ENCODE measurements at places on chromosomes 6 and 20. TPM values are rescaled to one million over a fixed set of nuclear protein-coding genes. Genes with fewer than 3 reads are reported as not detected.

Gene PXT1
- not detected for total RNA-seq

Gene OR2B6
- not detected for total RNA-seq

Gene DPPA5
- not detected for total RNA-seq

Gene FBXO9
- total RNA-seq: 51.5 TPM

Gene PTCRA
- total RNA-seq: not detected

Gene RWDD2A
- 5.0 TPM for total RNA-seq

Gene UCKL1
- total RNA-seq: 15.7 TPM

Gene ULBP1
- under 0.01 TPM for total RNA-seq

Gene CFAP61
- 0.13 TPM for total RNA-seq

Gene BEND6
- total RNA-seq: 14.5 TPM

Gene DXO
- total RNA-seq: 9.8 TPM

Gene MEI4
- total RNA-seq: not detected

Gene SLC52A3
- not detected for total RNA-seq

Gene CLPSL1
- total RNA-seq: not detected

Data from aortic smooth muscle cell (primary cell).